DMS79 treated with DMSO at 0.1 percent for 48 hours (cell line): ENCODE measurements at places on chromosomes 6 and 20.

- DNase-seq = no peak
Measured at GRCh38 chr20:60132827-60133670, 174.8 kb downstream of the CDH26 start.

GRCh38 chr6:20186981-20187380, 25.3 kb downstream of the MBOAT1 start:
- no peak for DNase-seq

- DNase-seq = no peak
Measured at GRCh38 chr6:132187816-132188215, 213.5 kb downstream of the MOXD1 start.

DNA sequence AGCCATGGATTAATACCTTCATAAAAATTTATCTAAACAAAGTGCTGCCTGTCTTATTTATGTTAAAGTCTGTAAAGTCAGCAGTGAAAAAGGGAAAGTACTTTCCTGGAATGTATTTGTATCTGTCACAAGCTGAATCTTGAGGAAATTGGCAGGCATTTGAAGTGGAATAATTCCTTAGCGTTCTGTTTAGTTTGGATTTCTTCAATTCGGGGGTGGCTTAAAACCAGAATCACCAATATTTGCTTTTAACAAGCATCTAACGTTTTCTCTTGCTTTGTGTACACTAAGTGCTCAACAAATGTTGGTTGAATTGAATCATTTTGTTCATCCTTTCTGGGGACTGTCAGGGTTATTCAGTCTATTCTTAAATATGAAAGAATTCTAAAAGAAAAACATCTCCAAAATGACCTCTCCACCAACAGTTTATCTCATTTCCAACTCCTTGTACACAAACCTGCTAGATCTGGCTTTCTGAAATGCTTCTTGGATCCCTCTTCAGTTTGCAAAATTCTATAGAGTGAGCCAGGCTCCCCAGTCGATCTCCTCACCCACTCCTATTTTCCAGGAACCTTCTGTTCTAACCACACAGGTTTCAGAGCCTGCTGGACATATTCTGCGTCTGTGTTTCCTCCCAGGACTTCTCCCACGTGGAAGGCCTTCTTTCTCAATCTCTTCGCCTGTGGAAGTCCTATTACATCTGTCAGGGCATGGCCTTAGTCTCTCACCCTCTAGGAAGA, 2.0 kb upstream of the NPEPL1 start:
- no peak for DNase-seq

GRCh38 chr6:9225441-9225871, 790.1 kb upstream of the SLC35B3 start:
- no peak for DNase-seq

DNA sequence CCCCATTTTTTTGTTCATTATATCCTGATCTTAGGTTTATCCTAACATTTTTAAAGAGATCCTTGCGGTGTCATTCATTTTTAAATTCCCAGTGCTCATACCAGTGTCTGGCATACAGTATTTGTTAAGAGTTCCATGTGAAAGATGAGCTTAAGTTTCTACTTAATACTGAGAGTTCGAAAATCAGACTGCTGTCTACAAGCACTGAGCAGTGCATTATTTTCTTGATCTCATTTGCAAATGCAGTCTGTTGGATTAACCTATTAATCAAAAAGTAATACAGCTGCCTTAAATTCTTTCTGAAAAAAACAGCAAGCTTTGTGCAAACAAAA, 663 bp downstream of the COQ3 start:
- DNase-seq = peak; percentile 33

GRCh38 chr20:9500121-9500520, 14.3 kb upstream of the LAMP5 start:
- no peak for DNase-seq

DNA sequence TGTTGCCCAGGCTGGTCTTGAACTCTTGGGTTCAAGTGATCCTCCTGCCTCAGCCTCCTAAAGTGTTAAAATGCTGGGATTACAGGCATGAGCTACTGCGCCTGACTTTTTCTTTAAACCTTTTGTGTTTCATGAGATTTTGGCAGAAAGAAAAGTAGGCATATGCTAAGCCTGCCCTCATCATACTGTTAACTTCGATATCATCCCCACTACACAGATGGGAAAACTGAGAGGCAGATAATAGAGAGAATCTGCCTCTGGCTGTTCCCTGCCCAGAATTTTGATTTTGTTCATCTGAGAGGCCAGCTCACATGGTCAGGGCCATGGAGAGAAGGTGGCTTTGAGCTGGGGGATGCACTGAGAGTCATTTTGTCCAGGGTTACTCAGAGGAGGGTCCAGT, 7.5 kb downstream of the PABPC1L start:
- DNase-seq = no peak
